H1 (cell line): ENCODE measurements at places on chromosomes 12 and 14.

GRCh38 chr12:66786531-66787308 is 107.8 kb upstream of the GRIP1 start:
- DNase-seq = no peak

DNA sequence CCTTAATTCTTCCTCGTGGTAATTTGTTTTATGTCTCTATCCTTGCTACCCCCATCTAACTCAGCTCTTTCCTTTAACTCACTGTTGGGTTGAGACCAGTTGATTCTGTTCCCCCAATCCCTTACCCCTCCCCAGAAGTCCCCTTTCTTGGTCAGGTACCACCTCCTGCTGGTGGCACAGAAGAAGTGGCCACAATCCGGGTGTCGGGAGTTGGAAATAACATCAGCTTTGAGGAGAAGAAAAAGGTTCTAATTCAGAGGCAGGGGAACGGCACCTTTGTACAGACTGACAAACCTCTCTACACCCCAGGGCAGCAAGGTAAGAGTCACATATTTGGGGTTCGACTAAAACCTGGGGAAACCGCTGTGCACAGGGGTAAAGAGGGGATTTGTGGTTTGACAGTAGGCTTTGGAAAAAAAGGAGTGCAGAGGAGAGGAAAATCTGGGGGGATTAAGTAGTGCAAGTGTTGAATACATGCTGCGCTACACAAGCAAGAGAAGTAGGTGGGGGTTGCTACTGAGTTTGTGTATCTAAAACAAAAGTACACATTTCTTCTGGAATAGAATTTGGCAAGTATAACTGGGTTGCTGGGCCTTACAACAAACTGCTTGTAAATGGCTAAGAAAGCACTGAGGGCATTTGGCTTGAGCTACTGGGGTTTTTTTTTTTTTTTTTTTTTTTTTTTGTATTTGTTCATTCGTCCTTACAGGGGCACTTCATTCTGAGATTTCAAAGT is 1.3 kb downstream of the A2ML1 start:
- peak; percentile 84 for DNase-seq

GRCh38 chr12:106170285-106170684 is 31.5 kb upstream of the NUAK1 start:
- no peak for DNase-seq

- peak; percentile 61 for DNase-seq
Observed at GRCh38 chr14:104150136-104151025, 12.0 kb downstream of the KIF26A start.

DNA sequence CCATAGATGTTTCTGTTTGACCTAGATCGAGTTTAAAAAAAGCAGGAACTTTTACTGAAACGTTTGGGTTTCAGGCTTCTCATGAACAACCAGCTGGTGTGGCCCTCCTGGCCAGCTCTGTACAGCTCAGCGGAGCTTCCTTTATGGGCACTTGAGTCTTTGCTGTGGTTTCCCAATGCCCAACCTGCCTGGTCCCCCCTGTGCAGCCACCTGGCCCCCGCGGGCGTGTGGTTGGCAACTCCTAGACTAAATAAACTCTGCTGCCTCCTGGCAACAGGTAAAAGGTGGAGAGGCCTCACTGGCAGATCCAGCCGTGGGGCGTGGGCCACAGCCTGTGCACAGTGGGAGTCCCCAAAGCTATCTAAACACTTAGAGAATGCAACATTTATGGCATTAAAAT is 38.7 kb downstream of the ADGRD1 start:
- no peak for DNase-seq

DNA sequence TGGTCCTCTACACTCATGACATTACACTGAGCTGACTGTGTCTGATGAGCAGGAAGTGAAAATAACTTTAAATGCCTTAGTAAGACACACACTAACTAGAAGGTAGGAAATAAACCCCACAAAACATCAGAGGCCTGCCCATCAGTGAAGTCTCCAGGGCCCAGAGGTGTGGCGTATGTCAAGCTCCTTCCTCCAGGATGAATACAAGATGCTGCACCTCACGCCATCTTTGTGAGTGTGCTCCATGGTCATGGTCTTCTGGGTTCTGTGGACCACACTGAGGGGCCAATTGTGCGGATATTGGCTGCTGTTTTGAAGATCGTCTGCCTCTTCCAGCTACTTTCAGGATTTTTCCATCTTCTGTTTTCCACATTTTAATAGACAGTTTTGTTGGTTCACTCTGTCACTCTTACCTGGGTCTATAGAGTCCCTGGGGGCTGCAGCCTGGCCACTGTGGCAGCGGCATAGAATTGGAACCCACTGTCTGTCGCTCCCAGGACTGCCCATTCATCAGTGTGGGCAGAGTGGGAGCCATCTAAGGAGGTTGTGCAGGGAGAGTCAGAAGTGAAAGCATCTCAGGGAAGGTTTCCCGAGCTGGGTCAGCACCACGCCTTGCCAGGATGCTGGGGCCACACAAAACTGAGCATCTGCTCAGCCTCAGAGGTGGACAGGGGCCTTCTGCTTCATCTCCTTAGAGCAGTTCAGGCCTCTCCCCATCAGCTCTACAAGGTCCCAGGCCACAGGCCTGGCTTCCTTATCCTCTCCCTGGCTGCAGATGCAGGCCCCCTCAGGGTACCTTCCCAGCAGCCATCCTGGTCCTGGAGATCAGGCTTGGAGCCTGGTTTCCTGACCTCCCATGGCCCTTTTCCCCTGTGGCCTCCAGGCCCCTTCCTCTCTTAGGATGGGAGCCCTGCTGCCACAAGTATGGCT is 57.5 kb upstream of the C14orf180 start:
- no peak for DNase-seq

DNA sequence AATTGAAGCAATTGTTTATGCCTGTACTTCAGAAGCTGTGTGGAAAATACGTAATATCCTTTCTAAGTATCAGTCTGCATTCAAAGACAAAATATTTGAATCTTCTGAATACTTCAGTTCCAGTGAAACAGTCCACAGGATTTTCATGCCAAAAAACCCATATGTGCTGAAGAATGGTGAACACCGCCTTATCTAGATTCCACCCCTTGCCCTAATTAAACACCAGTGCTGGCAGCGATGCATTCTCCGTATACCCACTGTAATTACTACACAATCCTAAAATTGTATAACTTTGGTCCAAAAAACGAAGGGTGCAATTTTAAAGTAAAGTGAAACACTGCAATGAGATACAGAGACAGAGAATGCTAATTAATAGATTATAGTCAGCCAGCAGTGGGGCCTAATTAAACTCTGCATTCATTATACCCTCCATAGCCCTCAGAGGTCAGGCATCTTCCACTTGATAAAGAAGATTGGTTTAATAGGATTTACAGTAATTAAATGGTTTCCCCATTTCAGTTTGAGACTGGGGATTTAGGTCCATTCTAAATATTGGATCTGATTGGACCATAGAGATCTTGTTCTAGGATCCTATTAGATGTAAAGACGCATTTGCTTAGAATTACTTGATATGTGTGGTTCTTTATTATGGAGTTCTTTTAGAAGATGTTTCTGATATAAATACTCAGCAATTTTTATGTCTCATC is 43.9 kb downstream of the ERC1 start:
- DNase-seq = no peak

- no peak for DNase-seq
Observed at GRCh38 chr12:120412421-120412820, 25.5 kb upstream of the COX6A1 start.
